Kidney (tissue), 22 donors: ENCODE measurements at places on chromosomes 16 and 17. TPM values are rescaled to one million over a fixed set of nuclear protein-coding genes. Genes with fewer than 3 reads are reported as not detected.

DNA sequence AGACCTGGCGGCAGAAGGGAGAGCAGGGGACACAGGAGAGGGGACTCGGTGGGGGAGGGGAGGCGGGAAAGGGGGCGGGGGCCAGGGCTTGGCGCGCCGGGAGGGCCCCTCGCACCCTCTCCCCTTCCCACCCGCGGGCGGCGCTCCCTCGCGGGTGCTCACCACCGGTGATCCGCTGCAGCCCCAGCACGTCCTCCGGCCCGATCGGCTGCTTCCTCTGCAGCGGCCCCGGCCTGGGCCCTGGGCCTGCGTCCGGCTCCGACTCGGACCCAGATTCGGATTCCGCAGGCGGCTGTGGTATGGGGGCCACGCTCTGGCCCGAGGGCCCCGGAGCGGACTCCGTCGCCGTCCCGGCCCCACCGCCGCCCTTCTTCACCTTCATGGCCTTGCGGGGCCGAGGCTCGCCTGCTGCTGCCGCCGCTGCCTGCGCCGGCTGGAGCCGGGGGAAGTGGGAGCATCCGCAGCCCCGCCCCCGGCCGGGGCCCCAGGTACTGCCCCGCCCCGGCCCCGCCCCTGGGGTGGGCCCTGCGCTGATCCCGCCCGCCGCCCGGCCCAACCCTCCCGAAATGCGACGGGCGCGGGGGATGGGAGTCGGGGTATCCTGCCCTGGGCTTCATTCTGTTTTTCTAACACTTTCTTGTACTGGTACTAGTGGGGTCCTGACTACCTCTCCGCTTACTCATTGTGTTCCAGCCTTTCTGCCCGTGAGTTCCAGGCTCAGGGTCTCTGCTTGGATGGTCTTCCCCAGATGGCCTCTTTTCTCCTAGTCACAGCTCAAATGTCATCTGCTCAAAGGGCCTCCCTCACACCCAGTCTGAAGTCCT is at the start of gene UNC119:
UNC119 (minus strand) TSS at position 449 of the 824 bp plus-strand sequence; CDS start at position 382, 67 bp downstream.
- DNase-seq, result peak; percentile 95
- no peaks in the 10 kb centered on the region for H3K27me3 ChIP-seq
- H3K4me3 ChIP-seq, result peak within 1 kb of the TSS; percentile 65
- peaks cover 7% of the 10 kb centered on the region for H3K36me3 ChIP-seq
- H3K27ac ChIP-seq, result no peak within 1 kb of the TSS
- H3K4me1 ChIP-seq, result peaks cover 2% of the 10 kb centered on the region

- no peaks in the 10 kb centered on the region for H3K27me3 ChIP-seq
- H3K4me1 ChIP-seq, result no peaks in the 10 kb centered on the region
- no peak overlapping the region for H3K4me3 ChIP-seq
- no peaks in the 10 kb centered on the region for H3K36me3 ChIP-seq
- no peak for DNase-seq
These were observed 112.0 kb upstream of the CDC42EP4 start for GRCh38 chr17:73423806-73424205.

DNA sequence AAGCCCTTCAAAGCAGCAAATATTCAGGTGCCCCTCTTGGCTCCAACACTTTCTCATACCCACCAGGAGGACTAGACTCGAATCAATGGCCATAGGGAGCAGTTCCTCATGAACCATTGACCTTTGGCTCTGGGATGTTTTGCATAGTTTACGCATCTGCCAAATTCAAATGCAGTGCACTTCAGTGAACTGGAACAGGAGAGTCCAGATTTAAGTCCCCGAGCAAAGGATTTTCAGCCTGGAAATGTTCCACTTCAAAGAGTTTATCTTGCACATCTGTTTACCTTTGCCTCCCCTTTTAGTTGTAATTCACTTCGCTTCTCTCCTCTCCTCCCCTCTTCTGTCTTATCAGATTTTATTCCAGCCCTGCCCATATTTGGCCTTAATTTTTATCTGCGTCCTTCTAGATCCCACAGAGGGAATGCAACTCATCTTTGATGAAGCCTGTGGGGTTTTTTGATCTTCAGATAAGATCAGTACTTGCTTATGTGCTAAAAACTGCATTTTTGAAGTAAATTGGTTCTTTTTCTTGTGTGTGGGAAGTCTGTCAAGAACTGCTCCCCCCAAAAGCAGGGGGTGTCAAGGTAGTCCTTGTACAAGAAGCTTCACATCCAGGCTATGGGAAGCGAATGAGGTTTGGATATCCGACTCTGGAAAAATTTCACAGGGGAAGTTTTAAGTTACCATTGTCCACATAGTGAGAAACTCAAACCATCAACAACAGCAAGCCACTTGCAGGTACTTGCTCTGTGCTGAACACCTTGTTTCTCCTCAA is 281.6 kb downstream of the RBFOX1 start:
- H3K36me3 ChIP-seq, result no peaks in the 10 kb centered on the region
- no peaks in the 10 kb centered on the region for H3K4me1 ChIP-seq
- H3K27ac ChIP-seq, result no peak overlapping the region
- DNase-seq, result no peak
- H3K4me3 ChIP-seq, result no peak overlapping the region
- H3K27me3 ChIP-seq, result no peaks in the 10 kb centered on the region

DNA sequence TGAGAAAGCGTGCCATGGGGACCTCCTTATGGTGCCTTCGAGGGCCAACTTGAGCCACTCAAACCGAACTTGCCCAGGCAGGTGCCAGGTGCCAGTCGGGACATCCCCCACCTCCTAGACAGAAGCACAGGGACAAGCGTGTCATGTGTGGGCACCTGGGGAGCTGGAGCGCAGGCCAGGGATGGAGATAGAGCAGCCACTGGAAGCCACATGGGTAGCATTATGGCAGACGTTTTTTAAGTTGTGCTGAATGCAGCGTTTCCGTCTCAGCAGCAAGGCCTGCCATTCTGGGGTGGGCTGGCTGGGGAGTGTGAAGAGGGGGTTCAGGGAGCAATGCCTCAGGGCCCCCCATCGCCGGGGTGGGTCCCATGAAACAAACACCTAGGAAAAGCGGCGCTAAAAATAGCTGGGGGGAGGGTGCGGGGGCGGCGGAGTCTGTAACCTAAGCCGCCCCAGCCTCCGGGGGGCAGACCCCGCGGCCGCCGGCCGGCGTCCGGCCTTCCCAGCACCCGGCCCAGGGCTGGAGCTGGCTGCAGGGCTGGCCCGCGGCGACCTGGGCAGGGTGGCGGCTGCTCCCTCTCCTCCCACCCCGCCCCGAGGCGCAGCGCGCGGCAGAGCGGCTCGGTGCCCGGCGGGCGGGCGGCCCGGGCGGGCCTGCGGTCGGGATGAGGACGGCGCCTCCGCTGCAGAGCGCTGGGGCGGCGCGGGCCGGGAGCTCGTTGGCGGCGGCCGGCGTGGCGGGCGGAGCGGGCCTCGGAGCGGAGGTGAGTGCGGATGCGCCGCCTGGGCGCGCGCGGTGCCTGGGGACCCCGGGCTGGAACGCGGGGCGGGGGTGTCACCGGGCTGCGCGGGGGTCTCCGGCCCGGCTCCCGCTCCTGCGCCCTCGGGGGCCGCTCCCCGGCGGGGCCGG is at the start of gene ZNF469:
ZNF469 (plus strand) TSS at position 469 of the 910 bp plus-strand sequence. CDS start 44,512 bp downstream, outside the sequence.
- H3K36me3 ChIP-seq, result no peaks in the 10 kb centered on the region
- no peak within 1 kb of the TSS for H3K4me3 ChIP-seq
- H3K27ac ChIP-seq, result no peak within 1 kb of the TSS
- no peaks in the 10 kb centered on the region for H3K4me1 ChIP-seq
- DNase-seq, result peak; percentile 61
- peaks cover 7% of the 10 kb centered on the region for H3K27me3 ChIP-seq

DNA sequence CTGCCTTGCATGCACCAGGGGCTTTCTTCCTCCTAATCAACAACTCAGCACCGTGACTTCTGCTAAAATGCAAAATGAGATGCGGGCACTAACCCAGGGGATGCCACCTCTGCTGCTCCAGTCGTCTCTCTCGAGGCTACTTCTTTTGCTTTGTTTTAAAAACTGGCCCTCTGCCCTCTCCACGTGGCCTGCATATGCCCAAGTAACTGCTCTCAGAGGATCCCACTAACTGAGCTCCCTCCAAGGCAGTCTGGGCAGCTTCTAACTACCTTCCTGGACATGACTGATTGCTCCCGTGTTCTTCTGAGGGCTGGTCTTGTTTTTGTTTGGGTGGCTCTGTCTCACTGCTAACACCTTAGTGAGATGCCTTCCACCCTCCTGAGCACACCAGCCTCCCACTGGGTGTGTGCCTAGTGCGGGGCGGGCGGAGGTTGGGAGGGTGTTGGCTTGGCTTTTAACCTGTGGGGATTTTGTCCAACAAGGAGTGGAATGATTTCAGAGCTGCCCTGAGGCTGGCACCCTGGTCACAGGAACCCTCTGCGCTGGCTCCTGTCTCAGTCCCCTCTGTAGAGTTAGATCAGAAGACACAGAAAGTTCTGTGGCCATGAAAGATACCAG is 8.9 kb upstream of the LGALS9 start:
- peak; percentile 24 for DNase-seq
- H3K4me3 ChIP-seq, result no peak overlapping the region
- no peaks in the 10 kb centered on the region for H3K4me1 ChIP-seq
- H3K36me3 ChIP-seq, result peaks cover 59% of the 10 kb centered on the region
- H3K27ac ChIP-seq, result no peak overlapping the region

DNA sequence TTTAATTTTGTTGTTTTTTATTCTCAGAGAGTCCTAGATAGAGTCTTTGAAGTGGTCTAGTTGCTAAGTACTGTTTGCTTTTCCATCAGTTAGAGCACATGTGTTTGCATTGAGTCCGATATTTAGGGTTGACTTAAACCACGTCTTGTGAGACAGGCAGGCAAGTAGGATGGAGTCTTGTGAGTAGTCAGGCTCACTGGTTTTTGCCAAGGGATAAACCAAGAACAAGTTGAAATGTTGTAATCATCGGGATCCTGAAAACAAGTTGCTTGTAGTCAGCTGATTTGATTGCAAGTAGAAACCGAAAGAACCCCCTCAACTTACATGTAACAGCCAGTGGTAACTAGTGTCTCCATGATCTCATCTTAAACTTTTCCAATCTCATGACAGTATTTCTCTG is 17.2 kb downstream of the ATP6V0A1 start:
- peaks cover 41% of the 10 kb centered on the region for H3K36me3 ChIP-seq
- DNase-seq, result no peak
- no peaks in the 10 kb centered on the region for H3K4me1 ChIP-seq
- H3K27me3 ChIP-seq, result no peaks in the 10 kb centered on the region

KRTAP9-8 gene
- total RNA-seq, result not detected

DNA sequence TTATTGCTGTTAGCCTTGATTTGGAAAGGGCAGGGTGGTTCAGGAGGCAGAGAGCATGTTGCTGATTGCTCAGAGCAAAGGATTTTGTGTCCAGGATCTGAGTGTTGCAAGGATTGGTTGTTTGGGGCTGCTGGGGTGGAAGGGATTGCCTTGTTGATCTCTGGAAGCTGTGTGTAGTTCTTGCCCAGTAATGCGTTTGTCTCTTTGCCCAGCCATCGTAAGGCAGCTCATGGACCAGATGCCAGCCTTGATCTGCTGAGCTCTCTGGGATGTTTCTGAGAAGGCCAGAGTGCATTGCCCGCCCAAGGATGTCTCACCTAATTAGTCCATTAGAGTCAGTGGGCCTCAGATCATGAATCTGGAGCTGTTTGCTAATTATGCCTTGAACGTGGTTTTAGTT is 33.6 kb downstream of the NKD1 start:
- DNase-seq, result no peak
- peaks cover 4% of the 10 kb centered on the region for H3K4me1 ChIP-seq
- H3K36me3 ChIP-seq, result no peaks in the 10 kb centered on the region
- H3K27ac ChIP-seq, result no peak overlapping the region
- H3K4me3 ChIP-seq, result no peak overlapping the region
- H3K27me3 ChIP-seq, result no peaks in the 10 kb centered on the region

MEIOC gene
- 0.28 TPM for total RNA-seq

DNA sequence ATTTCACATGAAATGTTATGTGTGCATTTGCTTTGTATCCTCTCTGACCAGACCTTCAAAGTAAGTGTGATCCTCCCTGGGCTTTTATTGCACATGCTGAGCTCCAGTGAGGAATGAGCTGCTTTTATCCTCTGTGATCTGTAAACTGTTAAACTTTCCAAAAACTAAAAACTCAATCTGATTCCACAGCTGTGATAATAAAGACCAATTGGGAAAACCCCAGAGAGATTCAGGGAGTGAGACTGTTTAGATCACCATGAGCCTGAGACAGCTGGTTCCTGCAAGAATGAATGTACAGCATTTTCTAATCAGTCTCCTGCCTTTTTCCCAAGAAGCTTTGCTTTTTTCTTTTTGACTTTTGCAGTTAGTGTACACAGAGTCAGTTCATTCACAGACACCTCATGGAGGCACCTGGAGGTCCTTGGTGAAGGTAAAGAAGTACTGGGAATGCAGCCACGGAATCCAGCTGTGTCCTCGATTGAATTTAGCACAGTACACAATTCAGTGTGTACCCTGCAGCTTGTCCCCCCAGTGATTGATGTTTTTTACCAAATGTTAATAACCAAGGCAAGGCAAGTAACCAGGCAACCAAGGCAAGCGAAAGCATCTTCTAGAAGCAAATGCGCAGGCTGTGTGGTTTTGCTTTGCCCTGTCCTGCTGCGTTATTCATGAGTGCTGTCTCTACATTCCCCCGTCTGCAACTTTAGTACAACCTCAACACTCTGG is 182.6 kb downstream of the LGALS9B start:
- DNase-seq, result no peak
- H3K27me3 ChIP-seq, result no peaks in the 10 kb centered on the region
- H3K4me3 ChIP-seq, result no peak overlapping the region
- H3K36me3 ChIP-seq, result no peaks in the 10 kb centered on the region
- no peak overlapping the region for H3K27ac ChIP-seq

DNA sequence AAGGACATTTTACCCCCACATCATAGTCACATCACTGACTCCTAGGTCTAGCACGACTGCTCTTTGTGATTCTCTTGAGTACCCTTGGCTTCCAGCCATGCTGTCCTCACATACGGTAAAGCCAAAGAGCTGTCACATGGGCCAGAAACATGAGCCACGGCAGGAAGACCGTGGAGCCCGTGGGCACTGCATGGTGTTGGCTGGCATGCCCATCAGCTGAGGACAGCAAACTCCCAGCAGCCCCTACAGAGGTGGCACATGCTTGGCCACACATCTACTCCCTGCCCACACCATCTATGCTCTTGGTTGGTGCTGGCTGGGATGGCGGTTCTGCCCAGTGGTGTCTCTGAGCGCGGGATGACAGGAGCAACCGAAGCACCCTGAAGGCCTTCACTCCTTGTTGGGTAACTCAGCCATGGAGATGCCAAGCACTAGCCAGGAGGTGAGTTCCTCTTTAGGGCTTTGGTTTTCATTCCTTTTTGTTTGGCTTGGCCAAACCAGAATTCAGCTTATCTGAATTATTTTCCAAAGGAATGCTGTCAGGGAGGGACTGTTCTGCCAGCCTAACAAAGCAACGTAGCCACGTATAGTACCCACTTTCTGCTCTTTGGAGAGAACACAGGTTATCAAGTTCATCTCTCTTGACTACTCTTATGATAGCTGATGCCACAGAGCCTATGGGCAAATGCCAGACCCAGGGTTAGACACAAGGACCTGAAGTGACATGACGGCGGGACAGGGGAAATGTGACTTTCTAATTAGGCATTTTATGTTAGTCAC is 10.0 kb downstream of the TNFAIP1 start:
- H3K27ac ChIP-seq, result peak overlapping the region; percentile 88
- H3K4me1 ChIP-seq, result peaks cover 40% of the 10 kb centered on the region
- no peak for DNase-seq
- H3K4me3 ChIP-seq, result no peak overlapping the region

- no peak for DNase-seq
- H3K27me3 ChIP-seq, result peaks cover 92% of the 10 kb centered on the region
- H3K4me1 ChIP-seq, result no peaks in the 10 kb centered on the region
- H3K27ac ChIP-seq, result no peak within 1 kb of the TSS
These were observed at the start of gene PRAC2 for GRCh38 chr17:48722915-48723422. Gene PRAC2 (plus strand): TSS chr17:48723185. CDS start chr17:48724411, 1,226 bp downstream.

MILR1 gene
- 17.8 TPM for total RNA-seq

AATK gene
- total RNA-seq, result 4.2 TPM

GRCh38 chr16:70574595-70575271 is 51.1 kb downstream of the SF3B3 start:
- H3K4me1 ChIP-seq, result no peaks in the 10 kb centered on the region
- H3K27me3 ChIP-seq, result no peaks in the 10 kb centered on the region
- DNase-seq, result no peak
- no peak overlapping the region for H3K4me3 ChIP-seq
- no peak overlapping the region for H3K27ac ChIP-seq
- peaks cover 11% of the 10 kb centered on the region for H3K36me3 ChIP-seq
